ENCODE measurements at places on chromosomes 2 and 18.

DNA sequence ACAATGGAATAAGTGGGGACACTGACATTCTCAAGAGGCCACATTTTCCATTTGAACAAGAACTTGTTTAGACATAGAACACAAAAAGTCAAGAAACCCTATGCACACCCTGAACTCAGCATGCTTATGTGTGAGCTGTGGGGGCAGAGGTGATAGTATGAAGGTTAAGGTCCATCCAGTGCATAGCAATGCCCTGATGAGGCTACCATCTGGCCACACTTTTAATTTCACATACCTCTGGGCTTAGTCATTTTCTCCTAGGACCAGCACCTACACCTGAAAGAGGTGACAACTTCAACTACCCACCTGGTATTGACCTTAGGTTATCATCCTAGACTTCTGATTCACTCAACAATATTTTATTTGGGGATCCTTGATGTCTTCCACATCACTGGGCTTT is 139.8 kb downstream of the PIK3C3 start:
- no peak for DNase-seq

- peak; percentile 76 for DNase-seq
Observed at GRCh38 chr2:159147690-159148089, 138.8 kb downstream of the WDSUB1 start.

DNA sequence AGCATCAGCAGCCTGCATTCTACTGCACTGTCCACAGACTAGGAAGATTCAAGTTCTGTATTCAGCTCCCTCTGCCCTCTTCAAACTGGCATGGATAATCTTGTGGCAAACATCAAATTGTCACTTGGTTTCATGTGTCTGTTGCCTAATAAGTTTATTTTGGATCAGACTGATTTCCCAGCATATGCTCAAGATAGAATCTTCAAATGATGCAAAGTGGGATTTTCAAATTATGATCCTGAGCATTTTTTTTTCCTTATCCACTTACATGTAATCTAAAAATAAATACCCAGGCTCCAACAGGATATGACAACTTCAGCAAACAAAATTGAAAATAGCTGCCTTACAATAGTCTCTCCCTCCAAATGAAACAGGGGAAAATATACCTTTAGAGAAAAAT is 160.9 kb upstream of the VRK2 start:
- no peak for DNase-seq

DNA sequence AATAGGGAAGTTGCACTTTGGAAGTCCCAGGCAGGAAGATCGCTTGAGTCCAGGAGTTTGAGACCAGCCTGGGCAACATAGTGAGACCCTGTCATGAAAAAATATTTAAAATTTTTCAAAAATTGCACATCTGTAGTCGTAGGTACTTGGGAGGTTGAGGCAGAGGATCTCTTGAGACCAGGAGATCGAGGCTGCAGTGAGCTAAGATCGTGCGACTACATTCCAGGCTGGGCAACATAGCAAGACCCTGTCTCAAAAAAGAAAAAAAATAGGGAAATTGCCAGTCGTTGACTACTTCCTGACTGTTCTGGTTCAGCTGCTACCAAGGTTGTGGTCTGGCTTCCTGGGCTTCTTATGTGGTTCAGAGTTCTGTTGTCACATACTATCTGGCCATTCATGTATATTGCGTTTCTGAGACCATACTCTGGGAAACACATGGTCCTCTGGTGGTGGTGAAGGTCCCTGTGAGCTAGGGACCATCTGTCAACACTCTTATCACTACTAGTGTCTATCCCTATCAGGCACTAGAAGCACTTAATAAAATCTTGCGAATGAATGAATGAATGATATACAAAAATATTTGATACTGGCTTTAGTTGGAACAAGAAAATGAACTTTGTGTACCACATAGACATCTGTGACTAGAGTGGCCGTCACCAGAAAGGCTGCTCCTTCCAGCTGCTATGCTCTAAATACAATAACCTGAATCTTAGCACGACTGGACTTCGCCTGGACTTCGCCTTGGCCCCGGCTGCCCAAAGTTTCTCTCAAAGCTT is 861 bp upstream of the KLHL23 start:
- peak; percentile 49 for DNase-seq

DNA sequence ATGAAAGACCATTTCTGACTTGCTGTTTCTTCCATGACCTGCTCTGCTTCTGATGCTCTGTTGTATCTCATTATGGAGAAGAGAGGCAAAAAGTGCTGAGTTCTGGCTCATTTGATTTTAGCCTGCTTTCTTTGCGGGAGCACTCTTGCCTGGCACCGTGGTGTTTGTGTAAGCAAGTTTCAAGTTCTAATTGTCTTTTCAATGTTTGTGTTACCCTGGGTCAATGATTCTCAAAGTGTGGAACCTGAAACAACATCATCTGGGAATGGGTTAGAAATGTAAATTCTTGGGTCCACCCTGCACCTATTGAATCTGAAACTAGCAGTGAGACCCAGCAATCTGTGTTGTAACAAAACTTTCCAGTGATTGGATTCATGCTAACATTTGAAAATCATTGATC is 85.5 kb upstream of the STON1 start:
- DNase-seq = no peak

DNA sequence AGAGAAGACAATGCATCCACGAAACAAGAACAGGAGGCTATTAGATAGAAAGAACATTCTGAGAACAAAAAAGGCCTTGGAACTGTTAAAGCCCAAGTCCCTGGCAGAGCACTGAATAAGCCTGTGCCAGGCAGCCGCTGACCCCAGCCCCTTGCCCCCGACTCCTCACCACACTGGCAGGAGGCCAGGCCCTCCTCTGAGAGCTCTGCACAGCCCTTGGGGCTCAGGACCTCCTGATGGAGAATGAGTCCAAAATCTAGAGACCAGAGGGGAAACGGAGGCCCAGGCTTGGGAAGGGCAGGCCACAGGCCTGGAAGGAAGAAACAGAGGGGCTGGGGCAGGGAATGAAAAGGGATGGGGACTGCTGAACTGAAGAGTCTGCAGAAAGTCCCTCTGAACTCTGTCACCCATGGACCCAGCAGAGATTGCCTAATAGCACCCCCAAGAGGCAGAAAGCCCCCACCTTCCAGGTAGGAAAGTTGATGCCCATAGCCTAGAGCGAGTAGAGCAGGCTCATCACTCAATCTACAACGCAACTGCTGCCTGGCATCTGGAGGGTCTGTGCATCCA is 18.3 kb upstream of the TNS1 start:
- no peak for DNase-seq
